Cardiac septum (tissue), 1 donor: ENCODE measurements at places on chromosomes 4 and X.

GRCh38 chr4:8391972-8392371 is 48.6 kb downstream of the ACOX3 start:
- DNase-seq: no peak

- no peak for DNase-seq
Measured at GRCh38 chr4:2251795-2252529, 9.9 kb downstream of the MXD4 start.

GRCh38 chr4:168566726-168567125 is 69.9 kb downstream of the PALLD start:
- DNase-seq: no peak

DNA sequence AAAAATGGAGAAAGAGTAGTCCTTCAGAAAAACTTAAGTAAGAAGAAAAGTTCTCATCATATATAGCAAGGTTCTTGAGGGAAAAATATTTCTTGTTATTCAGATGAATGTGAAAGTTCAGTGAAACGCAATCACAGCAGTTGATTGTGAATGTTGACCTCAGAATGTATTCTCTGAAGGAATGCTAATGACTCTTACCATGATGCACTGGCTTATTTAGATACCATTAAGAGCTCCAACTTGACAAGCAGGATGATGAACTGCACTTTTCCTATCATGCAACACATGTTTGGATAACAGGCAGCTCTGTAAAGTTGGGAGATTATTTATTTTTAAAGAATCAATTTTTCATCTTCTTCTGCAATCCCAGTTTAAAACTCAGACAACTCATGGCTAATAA is 115.5 kb upstream of the MYOZ2 start:
- no peak for DNase-seq

DNA sequence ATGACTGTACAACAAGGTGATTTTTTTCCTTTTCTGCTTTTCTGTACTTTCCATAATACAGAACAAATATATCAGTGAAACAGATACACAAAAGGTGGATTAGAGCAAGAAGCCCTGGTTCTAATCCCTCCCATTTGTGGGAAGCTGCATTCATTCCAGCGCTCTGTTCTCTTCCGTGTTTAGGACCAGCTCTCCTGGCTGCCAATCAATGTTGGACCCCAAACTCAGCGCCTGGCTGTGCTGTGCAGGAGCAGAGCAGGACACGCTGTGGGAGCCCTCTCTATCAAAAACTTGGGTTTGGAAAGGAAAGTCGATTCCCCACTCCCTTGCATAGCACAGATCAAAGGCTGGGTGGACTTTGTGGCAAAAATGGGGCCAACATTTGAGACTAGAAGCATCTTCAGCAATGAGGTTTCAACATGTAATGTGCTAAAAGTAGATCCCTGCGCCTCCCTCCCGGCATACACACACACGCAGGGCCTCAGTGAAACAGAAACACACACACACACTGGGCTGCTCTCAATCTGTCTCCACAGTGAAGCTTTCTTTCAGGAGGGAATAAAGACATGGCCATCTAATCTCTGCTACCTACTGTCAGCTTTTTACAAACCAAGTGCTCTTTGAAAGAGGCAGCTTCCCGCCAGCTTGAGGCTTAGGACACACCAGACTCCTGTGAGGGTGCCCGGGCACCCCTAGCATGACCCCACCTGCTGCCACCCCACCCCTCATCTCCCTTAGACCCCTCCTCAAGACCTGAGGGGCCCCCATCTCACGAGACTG is 12.2 kb downstream of the WDR1 start:
- no peak for DNase-seq

- DNase-seq: no peak
Measured at GRCh38 chr4:9944431-9945425, 76.6 kb downstream of the SLC2A9 start.

DNA sequence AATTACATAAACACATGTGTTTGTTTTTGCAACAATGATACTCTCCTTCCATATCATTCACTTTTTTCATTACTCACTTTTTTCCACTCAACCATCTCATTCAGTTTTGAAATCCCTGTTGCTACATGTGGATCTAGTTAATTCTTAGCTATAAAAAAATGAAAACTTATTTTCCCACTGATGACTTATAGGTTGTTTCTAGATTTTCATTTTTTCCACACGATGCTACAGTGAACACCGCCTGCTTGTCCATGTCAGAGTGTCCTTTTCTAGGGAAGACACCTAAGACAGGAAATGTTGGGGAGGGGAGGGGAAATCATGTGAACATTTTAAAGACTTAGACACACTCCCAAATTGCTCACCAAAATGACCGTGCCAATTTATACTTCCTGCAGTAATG is 70.2 kb downstream of the SUPT20HL2 start:
- no peak for DNase-seq

- peak; percentile 43 for DNase-seq
Measured at GRCh38 chr4:3530051-3530450, 2.2 kb downstream of the LRPAP1 start.

GRCh38 chr4:26397086-26397485 is 76.3 kb downstream of the RBPJ start:
- no peak for DNase-seq

- no peak for DNase-seq
Measured at GRCh38 chr4:42641161-42641560, 15.7 kb downstream of the ATP8A1 start.

DNA sequence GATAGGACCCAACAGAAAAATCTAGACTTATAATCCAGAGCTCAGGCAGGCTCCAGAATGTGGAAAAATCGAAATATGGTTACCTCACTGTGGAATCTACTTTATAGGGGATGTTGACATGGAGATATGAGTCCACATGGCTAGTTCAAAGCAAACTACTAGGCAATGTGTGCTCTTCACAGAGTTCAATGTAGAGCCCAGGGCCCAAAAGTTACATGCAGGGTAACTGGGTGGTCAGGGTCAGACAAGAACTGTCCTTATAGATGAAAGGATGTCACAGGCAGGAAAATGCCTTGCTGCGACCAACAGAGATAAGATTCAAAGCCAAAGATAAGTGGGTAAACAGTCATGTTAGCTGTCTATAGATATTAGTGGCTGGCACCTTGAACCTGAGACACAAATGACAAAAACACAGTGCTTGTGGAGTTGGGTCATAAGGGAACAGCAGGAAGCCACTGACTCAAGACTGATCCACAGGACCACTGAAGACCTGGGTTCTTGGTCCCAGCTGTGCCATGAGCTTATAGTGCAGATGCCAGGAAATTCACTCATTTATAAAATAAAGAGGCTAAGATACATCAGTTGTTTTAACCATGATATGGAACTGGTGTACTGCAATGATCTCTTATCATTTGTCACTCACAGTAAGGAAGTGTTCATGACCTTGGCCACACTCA is 101.7 kb upstream of the MBNL3 start:
- DNase-seq: no peak

- no peak for DNase-seq
Measured at GRCh38 chrX:118360429-118361125, 14.7 kb downstream of the WDR44 start.

DNA sequence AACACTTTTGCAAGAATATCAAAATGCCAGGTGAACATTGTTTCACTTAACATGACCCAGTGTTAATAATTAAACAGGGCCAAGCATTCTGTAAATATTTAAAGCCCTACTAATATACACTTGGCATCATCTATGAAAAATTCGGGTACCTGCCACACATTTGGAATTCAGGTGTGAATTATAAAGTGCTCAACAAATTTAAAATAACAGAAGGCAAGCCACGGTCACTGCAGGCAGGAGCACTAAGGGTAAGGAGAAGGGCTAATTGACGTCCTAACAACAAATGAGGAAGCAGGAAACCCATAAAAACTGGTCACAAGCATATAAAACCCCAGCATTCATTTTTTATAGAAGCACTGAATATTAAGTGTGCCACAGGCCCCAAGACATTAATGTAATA is 43.8 kb upstream of the CPEB2 start:
- no peak for DNase-seq

GRCh38 chrX:17549107-17549651 is 174.2 kb downstream of the NHS start:
- no peak for DNase-seq

DNA sequence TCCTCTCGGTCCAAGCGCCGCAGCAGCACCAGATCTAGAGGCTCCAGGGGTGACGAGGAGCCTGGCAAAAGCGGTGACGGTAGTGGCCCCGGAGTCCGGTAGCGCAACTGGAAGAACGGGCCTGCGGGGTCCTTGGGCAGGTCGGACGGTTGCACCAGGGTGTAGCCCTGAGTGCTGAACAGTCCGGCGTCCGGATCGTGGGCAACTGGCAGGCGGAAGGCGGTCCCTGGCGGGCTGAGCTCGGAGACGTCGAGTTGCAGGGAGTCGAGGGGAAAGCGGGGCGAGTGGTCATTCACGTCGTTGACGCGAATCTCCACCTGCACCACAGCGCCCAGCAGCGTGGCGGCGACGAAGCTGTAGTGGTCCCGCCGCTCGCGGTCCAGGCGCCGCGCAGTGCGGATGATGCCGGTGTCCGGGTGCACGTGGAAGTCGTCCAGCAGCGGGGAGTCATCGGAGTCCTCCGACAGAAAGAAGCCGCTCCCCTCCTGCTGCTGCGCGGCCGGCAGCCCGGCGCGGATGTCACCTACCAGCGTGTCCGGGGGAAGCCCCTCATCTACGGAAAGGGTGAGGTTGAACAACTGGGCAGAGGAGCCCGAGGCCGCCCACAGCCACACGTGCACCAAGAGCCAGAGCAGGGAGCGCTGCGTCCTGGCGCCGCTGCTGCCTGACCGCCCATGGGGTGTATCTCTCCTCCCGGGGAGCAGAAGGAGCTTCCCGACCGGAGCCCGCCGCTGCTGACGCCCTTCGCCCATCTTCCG is 837 bp downstream of the DCHS2 start:
- no peak for DNase-seq

GRCh38 chr4:11402192-11402591 is 26.5 kb downstream of the HS3ST1 start:
- DNase-seq: no peak

DNA sequence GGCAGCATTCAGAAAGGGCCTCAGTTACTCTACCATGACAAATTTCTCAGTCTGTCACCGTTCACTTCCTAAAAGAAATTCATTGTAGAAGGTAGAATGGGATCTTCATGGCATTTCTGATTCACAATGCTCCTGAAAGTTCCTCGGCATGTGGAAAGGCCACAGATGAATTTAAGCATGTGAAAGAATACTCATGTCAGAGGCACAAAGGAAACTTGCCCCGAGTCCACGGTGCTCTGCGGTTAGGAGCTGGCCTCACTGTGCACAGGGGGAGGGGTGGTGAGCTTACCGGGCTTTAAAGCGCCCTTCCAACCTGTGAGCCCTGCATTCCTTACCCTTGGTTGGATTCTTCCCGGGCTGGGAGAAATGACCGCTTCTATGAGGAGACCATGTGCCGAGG is 9.3 kb downstream of the TKTL1 start:
- DNase-seq: no peak

GRCh38 chr4:113587156-113587555 is 174.4 kb downstream of the CAMK2D start:
- no peak for DNase-seq

DNA sequence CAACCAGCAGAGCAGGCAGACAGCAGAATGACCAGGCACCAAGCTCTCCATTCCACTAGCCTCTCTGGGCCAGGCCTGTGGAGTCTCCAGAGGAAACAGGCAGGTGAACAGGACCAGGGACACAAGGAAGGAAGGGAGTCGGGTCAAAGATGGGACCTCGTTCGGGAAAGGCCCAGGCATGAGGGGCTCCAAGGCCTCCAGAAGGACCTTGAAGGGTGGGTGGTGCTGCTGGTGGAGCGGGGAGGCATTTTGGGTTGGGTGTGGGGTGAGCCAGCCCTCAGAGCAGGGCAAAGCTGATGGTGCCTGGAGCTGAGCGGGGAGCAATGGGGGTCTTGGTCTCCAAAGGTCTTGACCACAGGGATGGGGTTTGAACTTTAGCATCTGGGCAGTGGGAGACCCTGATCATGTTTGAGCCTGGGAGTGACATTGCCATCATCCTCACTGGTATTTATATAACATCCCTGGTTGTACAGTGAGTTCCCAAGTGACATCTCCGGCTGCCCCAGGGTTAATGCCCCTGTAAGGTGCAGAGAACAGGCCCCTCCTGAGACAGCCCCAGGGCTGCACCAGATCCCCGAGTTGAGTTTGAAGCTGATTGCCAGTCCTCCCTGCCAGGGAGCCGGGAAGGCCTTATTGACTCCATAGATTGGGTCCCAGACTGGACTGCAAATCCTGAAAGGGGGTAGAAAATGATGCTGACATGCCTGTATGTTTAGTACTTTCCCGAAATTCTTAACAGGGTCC is 52.7 kb downstream of the PSAPL1 start:
- DNase-seq: peak; percentile 66

GRCh38 chr4:139959396-139959795 is 194.6 kb downstream of the MAML3 start:
- DNase-seq: no peak
